ENCODE measurements at places on chromosomes 2 and 18.

DNA sequence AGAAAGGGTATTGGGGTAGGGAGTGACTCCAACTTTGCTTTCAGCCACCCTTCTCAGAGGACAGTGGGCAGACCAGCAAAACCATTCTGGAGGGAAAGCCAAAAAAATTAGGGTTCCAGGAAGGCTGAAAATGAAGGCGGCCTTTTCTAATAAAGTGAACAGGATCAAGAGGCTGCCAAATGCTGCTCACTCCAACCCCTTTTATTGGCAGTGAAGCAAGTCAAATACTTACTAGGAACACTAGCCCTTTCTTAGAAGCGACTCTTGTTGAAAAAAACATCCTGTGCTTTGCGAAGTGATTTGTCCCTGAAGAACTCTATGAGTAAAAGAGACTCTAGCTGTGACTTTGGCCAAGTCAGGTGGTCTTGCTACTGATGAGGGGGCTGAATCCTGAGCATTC, 83.6 kb upstream of the CYP1B1 start:
- peak; percentile 67 for DNase-seq

GRCh38 chr2:192030289-192030688, 164.4 kb downstream of the TMEFF2 start:
- DNase-seq: no peak

DNA sequence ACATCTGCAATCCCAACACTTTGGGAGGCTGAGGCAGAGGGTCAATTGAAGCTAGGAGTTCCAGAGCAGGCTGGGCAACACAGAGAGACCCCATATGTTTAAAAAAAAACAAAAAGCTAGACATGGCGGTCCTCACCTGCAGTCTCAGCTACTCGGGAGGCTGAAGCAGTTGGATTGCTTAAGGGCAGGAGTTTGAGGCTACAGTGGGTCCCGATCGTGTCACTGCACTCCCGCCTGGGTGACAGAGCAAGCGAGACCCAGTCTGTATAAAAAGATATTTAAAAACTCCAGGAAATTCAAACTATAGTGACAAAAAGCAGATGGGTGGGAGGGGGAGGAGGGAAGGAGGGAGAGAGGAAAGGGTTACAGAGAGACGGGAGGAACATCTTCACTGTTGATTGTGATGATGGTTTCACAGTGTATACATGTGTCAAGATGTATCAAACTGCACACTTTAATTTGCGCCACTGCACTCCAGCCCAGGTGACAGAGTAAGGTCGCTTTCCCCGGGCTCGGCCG, 942 bp upstream of the ZNF236 start:
- no peak for DNase-seq

GRCh38 chr2:114122930-114123329, 233.0 kb downstream of the ACTR3 start:
- DNase-seq: no peak

- no peak for DNase-seq
These were observed 17.1 kb upstream of the THADA start for GRCh38 chr2:43612944-43613343.

GRCh38 chr18:13616041-13616440, 110.3 kb downstream of the FAM210A start:
- no peak for DNase-seq

DNA sequence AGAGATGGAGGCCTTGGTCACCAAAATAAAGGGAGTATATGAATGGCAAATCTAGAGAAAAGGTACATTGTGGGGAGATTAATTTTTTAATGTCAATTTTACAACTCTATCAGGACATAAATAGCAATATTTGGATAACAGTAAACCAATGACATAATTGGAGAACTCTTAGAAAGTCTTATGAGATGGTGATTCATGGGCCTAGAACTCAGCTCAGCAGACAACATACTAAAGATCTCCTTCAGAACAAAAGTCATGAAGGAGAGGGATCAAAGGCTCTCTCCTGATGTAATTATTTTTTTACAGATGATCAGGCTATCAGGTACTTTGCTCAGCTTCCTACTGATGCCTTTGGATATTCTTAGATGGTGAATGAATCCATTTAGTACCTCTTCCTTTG, 90.0 kb downstream of the CRACDL start:
- DNase-seq: no peak

GRCh38 chr18:58394602-58395425, 234.1 kb downstream of the ALPK2 start:
- no peak for DNase-seq

- no peak for DNase-seq
These were observed 72.2 kb downstream of the CAB39 start for GRCh38 chr2:230784795-230785194.

GRCh38 chr2:168528469-168528868, 72.4 kb downstream of the CERS6 start:
- no peak for DNase-seq

- no peak for DNase-seq
These were observed 60.9 kb downstream of the LDLRAD4 start for GRCh38 chr18:13279181-13280069.

DNA sequence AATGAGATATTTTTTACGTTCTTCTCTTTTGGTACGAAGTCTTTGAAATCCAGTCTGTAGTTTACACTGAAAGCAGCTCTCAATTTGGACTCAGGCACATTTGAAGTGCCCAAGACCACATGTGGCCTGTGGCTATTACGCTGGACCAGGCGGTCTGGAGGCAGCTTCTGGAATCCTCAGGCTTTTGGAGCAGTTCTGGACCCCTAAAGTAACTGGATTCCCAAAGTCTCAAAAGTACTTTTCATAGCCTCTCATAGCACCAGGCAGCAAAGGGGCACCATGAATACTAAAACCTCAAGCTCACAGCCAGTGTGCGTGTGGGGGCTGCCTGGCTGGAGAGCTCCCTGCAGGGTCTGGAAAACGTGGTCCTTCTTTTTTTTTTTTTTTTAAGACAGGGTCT, 119.0 kb downstream of the SMAD7 start:
- no peak for DNase-seq

DNA sequence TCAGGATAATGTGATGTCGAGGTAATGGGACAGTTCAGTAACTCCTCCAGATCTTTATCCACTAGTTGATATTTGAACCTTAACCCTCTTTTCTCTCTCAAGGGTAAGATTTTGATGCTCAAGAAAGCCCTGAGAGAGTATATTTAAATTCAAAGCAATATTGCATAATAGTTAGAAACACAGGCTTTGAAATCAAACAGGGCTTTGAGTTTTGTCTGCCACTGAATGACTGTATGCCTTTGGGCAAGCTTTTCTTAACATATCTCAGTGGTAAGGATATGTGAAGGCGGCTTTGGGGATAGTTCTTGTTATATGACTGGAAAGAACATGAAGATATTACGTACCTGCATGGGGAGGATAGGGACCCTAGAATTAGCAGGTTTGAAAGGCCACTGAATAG, 11.1 kb downstream of the ITPRID2 start:
- no peak for DNase-seq

DNA sequence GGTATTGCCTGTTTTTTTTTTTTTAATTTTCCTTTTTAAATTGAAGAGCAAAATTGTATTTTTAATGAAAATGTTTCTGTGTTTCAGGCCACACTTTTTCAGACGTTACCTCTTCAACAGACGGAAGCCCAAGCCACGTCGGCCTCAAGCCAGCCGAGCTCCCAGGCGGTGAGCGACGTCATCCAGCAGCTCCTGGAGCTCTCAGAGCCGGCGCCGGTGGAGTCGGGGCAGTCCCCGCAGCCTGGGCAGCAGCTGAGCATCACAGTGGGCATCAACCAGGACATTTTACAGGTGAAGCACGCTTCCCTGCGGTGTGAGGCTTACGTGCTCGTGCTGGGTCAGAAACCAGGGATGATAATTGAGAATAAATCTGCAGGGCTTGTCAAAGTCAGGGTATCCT, 57.7 kb downstream of the ZNF236 start:
- no peak for DNase-seq
